GM23248 (cell line): ENCODE measurements at places on chromosomes 5 and 9.

DNA sequence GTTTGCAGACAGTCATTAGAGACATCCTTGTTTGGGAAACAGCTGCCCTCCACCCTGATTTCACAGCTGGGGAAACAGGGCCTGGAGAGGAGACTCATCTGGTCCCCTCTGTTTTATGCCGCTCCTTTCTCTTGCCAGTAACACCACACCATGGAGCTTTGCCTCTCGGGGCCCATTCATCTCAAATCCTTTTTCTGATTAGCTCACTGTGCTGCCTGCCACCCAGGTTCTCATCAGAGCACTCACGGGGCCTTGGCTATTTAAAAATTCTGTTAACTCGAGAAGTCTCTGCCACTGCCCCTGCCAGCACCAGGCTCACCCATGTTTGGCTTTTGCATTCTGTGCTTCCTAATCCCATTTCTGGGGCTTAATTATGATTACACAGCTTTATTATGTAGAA, 36.8 kb upstream of the C5orf58 start:
- DNase-seq = no peak

- no peak for DNase-seq
Observed at GRCh38 chr5:110727025-110727314, 499 bp upstream of the TMEM232 start.

DNA sequence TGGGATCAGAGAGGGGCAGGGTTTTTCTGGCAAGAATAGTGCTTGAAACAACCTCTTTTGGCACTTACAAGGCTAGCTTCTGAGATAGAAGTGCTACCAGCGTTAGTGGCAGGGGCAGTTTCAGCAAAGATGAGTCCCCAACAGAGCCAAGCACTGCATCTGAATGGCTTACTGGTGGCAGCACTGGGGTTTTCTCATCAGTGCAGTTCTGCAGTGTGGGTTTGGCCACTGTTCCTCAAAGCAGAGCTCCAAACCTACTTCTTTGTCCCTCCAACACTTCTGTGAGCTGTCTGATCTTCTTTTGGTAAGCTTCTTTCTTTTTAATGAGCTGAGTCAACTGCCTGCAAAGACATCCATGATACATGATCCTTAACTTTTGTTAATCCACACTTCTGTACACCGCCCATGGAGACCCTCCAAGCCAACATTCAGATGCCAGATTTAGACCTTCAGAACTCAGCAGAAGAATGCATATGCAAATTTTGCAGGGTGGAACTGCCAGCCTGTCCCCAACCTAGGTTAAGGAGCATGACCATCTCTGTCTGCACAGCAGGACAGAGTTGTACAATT, 29.9 kb upstream of the FSTL4 start:
- DNase-seq = no peak

- peak; percentile 47 for DNase-seq
Observed at GRCh38 chr9:36136894-36137391, 410 bp downstream of the GLIPR2 start.

- no peak for DNase-seq
Observed at GRCh38 chr9:130304116-130304515, 38.6 kb downstream of the HMCN2 start.

DNA sequence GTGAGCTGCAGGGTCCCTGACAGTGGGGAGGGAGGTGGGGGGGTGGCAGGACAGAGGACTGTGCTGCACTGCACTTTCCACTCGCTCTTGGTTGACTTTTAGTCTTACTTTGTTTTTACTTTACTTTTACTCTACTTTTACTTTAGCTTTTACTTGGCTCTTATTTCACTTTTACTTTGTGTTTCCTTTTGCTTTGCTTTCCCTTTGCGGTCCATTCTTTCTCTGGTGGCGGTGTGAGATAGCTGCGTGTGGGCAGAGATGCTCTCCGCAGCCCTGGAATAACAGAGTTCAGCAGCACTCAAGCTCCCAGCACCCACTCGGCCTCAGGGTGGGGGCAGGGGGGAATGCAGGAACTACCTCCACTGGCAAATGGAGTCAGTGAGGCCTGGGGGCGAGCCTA, 4.7 kb downstream of the AK8 start:
- no peak for DNase-seq

DNA sequence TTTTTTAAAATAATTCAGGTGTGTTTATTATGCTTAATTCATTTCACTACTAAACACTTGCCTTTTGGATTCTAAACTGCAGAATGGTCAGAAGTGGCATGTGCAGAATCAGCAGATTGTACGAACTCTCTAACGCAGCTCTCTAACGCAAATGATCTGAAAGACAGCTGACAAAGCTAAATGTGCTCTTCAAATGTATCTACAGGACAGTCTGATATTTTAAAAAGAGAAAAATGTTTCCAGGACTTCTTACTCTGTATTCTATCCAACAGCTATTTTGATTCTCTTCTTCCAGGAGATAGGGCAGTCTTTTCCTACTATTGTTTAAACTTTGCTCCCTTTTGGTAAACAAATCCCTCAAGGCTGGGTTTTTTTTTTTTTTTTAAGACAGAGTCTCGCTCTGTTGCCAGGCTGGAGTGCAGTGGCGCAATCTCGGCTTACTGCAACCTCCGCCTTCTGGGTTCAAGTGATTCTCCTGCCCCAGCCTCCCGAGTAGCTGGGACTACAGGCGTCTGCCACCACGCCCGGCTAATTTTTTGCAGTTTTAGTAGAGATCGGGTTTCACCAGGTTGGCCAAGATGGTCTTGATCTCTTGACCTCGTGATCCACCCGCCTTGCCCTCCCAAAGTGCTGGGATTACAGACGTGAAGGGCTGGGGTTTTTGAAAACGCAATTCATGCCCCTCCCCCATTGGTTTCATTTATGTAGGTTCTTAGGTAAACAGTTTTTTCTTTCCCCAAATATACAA, 1.2 kb downstream of the NMRK1 start:
- peak; percentile 5 for DNase-seq

DNA sequence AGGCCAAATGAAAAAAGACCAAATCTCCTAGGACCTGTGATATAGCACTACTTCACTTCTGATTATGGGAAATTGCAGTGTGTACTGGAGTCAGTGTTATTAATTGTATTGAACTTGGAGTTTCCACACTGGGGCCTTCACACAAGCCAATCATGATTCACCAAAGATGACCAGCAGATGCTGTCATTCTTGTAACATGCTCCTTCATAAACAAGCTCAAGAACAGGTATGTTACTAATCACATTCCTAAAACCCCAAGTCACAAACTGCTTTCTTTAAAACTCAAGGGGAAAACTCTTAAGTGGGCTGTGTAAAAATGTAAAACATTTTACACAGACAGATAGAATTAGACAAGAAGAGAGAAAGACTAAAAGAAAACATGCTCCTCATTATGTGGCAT, 5.6 kb downstream of the KLHL3 start:
- peak; percentile 65 for DNase-seq

- no peak for DNase-seq
Observed at GRCh38 chr5:18740301-18740700, 1106.0 kb downstream of the TAF11L14 start.

DNA sequence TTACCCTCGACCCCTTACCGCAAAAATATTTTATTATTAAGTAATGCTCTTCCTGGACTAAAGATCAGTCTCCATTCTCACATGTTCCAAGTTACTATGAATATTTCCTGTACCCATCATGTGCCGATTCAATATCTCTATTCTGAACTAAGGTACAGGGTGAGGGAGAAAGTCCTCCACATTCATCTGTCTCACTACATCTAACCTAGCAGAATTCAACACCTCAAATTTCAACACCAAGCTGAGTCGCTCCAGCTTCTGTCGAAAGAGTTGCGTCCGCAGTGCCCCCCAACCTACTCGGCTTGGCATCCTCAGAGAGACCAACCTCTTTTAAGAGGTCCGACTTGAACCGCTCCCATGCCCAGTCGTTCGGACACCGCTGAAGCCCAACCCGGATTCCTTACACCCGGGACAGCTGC, 1.0 kb downstream of the CERT1 start:
- DNase-seq = peak; percentile 73

DNA sequence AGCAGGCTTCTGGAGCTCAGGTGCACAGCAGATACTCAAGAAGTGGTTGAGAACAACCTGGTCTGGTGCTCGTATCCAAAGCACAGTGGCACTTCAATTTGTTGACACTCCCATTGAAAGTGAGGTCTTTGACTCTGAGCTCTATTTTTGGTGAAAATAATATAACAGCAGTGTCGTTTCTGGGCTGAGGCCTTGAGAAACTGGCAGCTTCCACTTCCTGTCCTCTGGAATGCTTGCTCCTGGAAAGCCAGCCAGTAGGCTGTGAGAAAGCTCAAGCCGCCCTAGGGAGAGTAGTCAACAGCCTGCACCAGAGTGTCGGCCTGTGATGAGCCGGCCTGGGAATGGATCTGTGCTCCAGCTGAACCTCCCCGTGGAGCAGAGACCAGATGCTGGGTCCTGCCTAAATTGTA, 6.8 kb upstream of the SUSD3 start:
- DNase-seq = peak; percentile 68

DNA sequence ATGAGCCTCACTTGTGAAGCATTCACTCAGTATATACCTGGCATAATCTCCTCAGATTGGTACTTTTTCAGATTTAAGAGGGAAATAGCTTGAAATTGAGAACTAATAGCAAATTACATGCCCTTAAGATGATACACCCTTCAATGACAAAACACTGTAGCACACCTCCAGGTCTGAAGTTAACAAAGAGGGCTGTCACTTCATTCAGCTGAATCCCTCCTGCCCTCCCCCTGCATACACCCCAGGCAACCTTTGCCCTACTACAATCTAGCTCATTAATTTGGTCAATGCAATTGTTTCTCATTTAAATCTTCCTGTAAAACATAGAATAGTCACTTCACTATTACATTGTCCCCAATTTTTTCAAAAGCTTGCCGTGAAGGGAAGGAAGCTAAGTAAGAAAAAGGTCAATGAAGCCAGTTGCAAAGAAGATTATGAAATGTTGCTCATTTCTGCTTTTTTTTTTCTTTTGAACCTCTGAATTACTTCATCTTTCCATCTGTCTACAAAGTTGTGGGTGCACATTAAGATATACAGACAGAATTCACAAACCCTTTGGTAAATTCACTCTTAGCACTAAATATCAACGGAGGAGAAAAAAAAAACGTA, 294.8 kb upstream of the PTGER4 start:
- DNase-seq = no peak

- DNase-seq = peak; percentile 96
Observed at GRCh38 chr5:173201636-173202265, 33.3 kb downstream of the NKX2-5 start.

DNA sequence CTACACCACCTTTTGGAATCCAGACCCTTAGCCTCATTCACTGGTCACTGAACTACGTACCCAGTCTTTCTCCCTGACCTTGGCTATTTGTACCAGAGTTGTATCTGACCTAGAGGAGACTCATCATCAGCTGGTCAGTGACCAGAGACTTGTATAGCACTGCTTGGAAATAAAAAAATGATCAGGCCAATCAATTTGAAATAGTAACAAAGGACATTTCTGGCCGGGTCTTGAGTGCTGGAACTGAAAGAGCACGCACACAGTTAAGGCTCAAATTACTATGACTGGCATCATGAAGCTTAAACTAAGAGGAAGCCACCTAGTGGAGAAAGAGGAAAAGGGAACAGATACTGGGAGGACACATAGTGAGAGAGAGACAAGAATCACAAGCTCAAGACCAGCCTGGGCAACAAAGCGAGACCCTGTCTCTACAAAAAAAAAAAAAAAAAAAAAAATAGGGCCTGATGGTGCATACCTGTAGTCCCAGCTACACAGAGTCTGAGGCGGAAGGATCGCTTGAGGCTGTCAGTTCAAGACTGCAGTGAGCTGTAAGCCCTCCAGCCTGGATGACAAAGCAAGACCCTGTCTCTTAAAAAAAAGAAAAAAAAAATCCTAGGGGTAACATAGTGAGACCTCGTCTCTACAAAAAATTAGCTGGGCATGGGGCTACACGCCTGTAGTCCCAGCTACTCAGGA, 12.8 kb upstream of the SRP19 start:
- peak; percentile 77 for DNase-seq

GRCh38 chr5:131514316-131515283, 120.4 kb downstream of the RAPGEF6 start:
- DNase-seq = peak; percentile 32

DNA sequence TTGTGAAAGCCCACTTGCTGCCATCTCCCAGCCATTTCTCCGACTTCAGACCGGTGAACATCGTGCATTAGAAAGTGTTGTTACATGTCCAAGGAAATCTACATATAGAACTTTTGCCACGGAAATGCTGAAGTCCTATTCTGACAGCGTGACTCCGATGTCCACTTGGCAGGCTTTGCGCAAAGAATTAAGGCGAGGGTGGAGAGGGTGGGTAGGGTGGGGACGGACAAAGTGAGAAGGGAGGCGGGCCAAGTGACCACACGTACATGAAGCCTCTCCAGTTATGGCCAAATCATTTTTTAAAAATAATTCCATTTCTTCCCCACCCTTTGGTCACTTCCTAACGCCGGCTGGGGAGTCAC, 460 bp upstream of the ACO1 start:
- DNase-seq = peak; percentile 56

DNA sequence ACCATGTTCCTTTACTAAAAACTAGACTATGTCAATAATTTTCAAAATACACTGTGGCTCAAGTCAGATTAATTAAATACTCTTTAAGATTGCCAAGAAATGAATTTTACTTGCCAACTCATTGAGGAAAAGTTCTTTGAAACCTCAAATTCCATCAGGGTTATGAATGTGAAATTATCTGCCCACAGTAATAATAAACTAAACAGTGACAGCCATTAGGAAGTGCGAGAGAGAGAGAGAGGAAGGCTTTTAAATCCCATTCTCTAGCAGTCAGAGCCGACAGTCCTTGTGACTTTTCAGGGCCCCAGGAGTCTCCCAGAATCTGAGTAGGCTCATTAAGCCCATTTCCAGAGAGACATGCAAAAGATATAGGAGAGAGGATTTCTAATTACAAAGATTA, 236.1 kb downstream of the MARCHF11 start:
- DNase-seq = peak; percentile 45

- no peak for DNase-seq
Observed at GRCh38 chr5:5755888-5756287, 333.4 kb downstream of the ICE1 start.

GRCh38 chr5:81417052-81417451, 23.1 kb upstream of the ACOT12 start:
- DNase-seq = peak; percentile 26

- DNase-seq = peak; percentile 75
Observed at GRCh38 chr5:57862942-57863341, 380.3 kb upstream of the ACTBL2 start.

- DNase-seq = peak; percentile 39
Observed at GRCh38 chr5:157816682-157817386, 42.1 kb downstream of the CLINT1 start.

- DNase-seq = no peak
Observed at GRCh38 chr5:138082033-138082432, 1.8 kb upstream of the WNT8A start.

DNA sequence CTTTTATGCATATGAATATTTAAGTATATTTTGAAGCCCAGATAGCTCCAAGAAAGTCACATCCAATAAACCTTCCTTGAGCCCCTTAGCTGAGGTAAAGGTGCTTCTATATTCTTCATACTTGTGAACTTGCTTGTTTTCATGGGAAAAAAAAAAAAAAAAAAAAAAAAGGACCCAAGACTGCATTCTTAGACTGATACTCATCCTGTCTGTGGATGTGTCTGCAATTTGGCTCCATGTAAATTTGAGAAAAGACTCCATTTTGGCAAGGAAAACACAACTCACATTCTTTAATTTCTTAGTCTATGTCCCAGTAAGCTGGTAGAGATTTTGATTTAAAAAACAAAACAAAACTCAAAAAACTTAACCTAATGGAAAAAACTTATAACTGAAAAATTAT, 238.3 kb downstream of the FBXL17 start:
- peak; percentile 75 for DNase-seq

- DNase-seq = peak; percentile 89
Observed at GRCh38 chr9:116420993-116421538, 266.0 kb upstream of the TRIM32 start.

GRCh38 chr9:122127396-122127798, 32.2 kb downstream of the NDUFA8 start:
- peak; percentile 28 for DNase-seq
